ENCODE measurements at places on chromosomes 16 and 17.

DNA sequence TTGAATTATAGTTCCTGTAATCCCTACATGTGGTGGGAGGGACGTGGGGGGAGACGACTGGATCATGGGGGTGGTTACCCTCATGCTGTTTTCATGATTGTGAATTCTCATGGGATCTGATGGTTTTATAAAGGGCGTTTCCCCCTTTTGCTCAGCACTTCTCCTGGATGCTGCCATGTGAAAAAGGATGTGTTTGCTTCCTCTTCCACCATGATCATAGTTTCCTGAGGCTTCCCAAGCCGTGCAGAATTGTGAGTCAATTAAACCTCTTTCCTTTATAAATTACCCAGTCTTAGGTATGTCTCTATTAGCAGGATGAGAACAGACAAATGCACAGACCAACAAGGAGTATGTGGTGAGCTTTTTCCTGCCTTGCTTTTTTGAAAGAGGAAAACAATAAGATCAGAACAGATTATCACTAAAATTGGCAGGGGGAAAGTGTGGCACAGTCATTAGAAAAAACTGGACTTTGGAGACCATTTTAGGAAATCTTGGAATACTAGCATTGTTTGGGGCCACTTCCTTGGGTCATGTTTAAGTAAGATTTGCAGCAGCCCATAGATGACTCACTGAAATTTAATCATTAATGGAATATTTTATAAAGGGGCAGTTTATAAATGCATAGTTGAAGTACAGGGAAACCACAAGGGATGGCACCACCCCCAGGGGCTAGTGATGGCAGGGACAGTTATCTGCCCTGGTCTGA, 352.8 kb downstream of the CDH13 start:
- DNase-seq = no peak

DNA sequence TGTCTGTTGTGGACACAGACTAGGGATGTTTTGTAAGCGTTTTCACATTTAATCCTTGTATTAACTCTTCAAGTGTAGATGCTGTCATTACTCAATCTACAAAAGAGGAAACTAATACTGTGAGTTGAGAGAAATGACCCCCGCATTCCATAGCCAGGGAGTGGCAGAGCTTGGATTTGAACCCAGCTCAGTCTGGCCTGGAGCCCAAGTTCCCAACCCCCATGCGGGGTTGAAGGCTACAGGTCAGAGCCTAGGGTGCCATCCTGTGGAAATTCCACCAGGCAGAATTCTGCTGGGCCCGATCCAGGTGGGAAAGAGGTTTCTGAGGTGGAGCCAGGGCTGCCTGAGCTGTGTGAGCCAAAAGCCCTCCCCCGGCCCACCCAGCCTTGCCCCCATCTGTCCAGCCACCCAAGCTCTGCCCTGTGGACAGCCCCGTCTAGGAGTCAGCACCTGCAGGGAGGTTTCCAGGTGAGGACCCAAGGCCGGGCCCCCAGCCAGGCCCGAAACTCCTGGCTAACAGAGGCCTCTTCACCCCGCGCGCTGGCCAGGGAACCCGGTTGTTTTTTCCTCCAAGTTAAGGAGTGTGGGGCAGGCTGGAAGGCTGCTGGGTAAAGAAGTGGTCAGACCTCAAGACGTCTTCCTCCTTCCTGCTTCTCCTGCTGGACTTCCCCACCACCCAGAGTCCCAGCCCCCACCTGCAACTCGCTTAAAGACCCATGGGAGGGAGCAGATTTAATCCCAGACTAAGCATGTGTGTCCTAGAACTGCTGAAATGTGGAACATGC, 5.7 kb downstream of the MMP15 start:
- no peak for DNase-seq

DNA sequence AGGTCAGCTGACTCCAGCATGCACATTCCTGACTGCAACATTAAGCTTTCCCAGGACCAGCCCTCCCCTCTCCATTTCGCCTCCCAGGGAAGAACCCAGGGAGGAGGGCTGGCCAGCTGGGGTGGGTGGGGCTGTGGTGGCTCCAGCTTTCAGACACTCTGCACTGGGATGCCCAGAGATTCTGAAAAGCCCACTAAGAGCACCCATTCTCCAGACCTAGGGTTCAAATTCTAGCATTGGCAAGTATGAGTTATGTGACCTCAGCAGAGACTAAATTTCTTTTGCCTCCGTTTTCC, 7.8 kb downstream of the DLX3 start:
- no peak for DNase-seq

DNA sequence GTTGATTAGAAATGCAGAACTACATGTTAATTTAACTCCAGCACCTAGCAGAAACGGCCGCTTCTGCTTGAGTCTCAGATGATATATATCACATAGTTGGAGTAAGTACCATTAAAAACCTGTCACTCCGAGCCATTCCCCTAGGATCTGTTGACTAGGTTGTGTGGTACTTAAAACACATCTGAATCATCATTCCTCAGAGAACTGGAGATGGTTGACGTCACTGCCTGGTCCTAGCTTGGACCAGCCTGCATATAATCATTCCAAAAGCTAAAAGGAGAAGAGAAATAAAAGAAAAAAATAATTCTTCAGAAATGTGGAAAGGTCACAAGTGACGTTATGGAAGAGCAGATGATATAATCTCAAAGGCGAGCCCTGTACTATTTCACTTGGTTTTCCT, 31.3 kb upstream of the RASL10B start:
- DNase-seq = no peak

- no peak for DNase-seq
Measured at GRCh38 chr16:85134076-85134788, 22.0 kb upstream of the CIBAR2 start.

DNA sequence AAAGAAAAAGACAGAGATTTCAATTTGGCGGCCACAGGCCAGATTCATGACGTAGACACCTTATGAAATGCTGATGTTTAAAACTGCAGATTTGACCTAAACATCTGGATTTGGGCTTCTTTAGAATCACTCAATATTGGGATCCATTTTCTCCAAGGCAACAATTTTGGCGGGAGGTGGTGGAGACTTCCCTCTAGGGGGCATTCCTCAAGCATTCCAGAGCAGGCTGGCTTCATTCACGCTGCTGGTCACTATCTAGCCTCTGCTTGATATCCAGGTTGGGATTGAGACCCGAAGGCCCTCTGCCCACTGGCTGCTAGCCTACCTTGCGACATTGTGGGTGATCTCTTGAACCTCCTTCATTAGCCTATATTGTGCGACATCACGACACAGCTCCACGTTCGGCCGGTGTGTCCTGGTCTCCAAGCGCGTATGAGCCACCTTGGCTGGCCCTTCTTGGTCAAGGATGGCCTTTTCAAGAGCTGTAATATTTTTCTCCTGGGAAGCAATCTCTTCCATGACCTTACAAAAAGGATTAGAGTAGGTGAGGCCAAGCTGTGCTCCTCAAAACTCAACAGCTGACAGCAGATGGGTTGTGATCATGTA, 24.5 kb downstream of the FBXO39 start:
- no peak for DNase-seq

GRCh38 chr17:64278614-64279013, 15.6 kb upstream of the TEX2 start:
- DNase-seq = no peak

- no peak for DNase-seq
Measured at GRCh38 chr17:51676691-51677487, 416.5 kb downstream of the UTP18 start.

DNA sequence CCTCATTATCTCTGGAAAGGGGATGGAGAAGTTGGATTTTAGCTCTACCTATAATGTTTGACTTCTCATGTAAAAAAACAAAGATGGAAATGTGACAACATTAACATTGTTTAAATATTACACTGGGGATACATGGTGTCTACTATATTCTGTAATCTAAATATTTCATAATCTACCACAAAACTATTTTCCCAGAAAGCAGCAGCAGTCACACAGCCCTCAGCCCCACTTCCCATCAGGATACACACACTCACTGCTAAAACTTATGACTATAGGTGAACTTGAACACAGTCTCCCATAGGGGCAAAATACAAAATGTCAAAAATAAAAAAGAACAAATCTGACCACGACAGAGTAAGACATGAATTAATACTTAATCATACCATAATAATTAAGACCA, 95.7 kb downstream of the KANSL1 start:
- no peak for DNase-seq

GRCh38 chr16:66332634-66333610, 33.6 kb upstream of the CDH5 start:
- no peak for DNase-seq

- DNase-seq = no peak
Measured at GRCh38 chr17:79674506-79675412, 56.0 kb upstream of the ENPP7 start.

Data from HuH-7 (cell line).